Fibroblast of skin of right biceps (primary cell): ENCODE measurements at places on chromosomes 5 and 9.
A peak's percentile ranks its signal among the peaks of the same experiment; 100 is the strongest.

- DNase-seq: no peak
These were observed 15.0 kb downstream of the DOCK2 start for GRCh38 chr5:169652057-169652456.

GRCh38 chr9:106755736-106756135 lies 107.2 kb upstream of the ZNF462 start:
- no peak for DNase-seq

DNA sequence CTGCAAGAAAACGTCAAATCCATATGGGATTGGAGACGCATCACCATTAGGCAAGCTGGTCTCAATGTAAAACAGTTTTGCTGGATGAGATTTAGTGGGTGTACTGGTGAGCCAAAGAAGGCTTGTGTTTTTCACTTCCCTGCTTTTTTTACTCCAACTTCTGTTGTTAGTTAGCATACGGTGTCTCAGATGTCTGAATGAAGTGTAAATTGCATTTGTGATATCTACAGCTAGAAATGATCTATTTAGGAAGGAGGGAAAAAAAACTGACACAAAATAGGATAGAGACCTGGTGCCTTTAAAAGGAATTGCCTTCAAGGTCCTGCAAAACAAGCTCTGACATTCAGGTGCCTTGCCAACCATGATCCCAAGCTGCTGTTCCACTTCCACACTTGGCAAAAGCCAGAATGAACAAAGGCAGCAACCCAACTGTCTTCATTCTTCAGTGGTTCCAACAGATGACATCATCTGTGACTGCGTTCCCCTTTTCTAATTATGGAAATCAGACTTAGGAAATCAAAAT lies 104.2 kb upstream of the RAI14 start:
- peak; percentile 38 for DNase-seq

- DNase-seq: no peak
These were observed 106.1 kb upstream of the PRRC1 start for GRCh38 chr5:127411381-127411780.

DNA sequence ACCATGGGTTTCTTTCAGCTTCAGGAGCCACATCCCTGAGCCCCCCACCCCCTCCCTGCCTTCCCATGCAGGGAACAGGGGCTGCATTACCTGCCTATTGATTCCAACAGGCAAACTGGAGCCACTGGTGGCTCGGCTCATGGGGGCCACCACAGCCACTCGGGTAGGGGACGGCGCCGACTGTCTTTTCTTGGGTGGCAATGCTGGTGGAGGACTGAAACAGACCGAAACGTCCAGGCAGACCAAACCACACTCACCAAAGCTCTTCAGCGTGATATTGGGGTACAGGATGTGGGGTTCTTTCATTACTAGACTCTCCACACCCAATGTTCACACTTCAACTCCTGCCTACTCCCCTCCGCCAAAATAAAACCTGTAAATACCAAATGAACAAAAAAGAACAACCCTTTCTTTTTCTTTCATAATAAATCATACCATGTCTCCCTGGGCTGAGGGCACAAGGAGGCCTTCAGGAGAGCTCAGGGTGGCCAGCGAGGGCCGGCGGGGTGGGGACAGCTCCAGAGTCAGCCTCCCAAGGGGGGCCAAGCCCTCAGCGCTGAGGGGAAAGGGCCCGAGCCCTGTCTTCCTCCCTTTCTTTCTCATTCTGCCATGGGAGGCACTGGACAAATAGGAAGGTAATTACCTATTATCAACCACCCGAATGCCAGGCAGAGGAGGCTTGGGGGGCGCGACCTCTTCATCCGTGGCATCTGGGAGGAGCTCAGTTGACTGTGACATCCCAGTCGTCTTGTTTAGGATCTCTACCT lies 83.3 kb downstream of the PRRT1B start:
- no peak for DNase-seq

GRCh38 chr5:128413356-128413755 lies 124.7 kb downstream of the FBN2 start:
- DNase-seq: peak; percentile 36

DNA sequence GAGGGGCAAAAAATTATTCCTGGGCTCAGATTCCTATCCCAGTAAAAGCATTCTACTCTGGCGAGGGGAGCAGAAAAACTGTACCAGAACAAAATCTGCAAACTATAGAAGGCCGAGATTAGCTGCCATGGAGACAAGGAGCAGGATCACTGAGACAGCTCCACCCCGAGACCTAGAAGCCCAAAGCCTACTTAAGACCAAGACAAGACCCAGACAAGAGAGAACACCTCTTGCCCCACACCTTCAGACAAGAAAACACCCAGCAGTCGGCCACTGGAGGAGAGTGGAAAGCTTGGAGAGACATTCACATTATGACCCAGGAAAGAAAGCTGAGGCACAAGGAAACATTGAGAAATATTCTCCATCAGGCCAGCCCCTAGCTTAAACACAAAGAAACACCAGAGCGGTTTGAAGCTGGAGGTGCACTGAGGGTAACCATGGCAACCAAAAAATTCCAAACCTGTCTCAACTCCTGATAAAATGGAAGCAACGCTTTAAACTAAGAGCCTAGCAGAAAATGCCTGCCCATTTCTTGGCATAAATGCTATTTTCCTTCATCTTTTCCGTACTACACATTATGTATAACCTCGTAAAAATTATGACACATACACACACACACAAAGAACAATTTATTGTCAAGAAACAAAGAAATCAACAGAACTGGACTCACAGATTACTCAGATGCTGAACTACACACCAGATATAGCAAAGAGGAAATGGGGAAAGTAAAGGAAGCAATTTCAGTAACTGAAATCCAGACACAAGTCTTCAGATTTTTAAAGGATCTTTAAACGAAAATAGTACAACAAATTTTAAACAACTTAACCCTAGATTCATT lies 53.8 kb upstream of the FTMT start:
- no peak for DNase-seq

DNA sequence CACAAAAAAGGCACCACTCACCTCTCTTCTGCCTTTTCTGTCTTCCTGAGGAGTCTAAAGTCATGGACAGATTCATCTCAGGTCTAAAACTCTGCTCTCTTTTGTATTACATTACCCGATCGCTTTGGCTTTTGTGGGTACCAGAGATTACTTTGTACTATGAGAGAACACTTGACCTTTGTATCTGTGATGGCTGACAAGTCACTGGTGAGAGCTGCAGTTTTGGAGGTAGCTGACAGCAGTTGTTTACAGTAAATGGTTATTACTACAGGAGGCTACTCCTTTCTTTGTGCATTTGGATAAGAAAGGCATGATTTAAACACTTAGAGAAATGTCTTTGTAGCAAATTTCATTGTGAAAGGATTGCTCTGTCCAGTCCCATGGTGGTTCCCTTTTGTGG lies 307.3 kb downstream of the FBXL17 start:
- DNase-seq: no peak

DNA sequence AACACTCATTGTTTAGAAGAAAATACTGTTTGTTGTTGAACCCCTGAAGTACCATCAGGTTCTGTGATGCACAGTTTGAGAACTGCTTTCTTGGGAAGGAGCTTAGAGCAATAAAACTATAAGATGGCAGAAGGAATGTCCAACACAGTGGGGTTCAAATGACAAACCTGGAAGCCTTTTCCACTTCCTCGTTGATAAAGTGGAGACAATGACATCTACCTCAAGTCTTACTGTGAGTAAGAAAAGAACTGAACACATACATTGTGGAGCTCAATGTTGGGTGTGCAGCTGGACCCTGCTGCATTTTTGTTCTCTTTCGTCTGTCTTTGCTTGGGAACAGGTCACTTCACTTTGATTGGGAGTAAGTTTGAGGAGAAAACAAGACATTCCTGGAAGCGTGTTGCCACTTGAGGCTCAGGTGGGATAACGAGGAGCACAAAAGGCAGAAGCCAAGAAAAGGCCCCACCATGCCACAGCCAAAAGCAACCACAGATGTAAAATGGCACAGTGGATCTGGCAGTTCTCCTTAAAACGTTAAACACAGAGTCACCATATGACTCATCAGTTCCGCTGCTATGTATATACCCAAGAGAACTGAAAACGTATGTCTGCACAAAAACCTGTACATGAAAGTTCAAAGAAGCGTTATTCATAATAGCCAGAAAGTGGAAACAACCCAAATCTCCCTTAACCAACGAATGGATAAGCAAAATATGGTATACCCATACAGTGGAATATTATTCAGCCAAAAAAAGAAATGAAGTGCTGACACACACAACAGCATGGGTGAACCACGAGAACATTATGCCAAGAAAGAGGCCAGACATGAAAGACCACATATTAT lies 42.9 kb upstream of the SUB1 start:
- peak; percentile 74 for DNase-seq

DNA sequence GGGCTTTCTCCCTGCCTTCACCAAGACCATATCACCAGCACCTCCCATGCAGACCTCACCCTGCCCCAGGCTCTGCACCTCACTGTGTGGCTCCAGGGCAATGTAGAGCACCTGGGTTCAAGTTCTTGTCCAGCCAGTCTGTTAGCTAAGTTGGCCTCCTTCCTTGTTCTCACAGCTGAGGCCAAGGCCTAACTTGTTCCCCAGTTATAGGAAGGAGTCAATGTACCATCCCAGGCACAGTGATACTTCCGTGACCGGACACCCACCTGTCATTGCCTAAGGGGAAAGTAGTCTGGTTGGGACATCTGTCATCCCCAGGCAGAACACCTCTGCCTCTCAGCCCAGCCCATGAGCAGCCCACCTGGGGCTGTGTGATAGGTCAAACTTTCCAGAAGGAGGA lies 14.4 kb upstream of the ARAP3 start:
- DNase-seq: no peak

GRCh38 chr9:72772661-72773060 lies 180.2 kb downstream of the ALDH1A1 start:
- DNase-seq: no peak

DNA sequence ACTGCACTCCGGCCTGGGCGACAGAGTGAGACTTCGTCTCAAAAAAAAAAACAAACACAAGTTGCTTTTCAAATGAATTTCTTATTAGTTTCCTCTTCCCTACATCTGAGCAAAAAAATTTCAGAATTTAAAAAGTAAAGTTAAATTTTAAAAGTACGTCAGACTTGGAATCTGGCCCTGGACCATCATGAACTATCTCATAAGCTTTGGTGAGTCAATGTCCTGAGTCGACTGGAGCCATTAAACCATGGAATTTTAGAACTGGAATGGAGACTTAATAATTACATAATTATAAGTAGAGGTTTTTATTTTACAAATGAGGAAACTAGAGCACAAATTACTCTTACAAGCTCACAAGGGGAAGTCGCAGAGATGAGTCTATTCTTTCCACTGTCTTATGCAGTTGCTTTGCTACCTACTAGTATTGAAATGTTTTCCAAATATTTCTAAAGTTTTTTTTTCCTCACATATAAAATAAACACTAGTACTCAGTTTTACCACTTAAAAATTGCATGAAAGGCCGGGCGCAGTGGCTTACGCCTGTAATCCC lies 98.0 kb upstream of the ZNF608 start:
- no peak for DNase-seq

DNA sequence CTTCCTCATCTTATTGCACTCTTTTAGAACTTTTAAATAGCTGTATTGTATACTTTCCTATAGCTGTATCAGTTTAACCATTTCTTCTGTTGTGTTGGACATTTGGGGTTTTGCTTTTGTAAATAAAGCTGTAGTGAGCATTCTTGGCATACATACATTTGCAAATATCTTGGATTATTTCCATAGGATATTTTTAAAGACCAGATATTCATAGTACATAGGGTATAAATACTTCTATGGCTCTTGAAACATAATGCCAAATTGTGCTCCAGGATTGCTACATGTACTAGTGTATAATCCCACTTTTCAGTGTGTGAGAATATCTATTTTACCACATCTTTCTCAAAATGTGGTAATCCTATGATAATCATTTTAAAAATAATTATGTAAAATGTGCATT lies 51.2 kb downstream of the SCAMP1 start:
- no peak for DNase-seq

DNA sequence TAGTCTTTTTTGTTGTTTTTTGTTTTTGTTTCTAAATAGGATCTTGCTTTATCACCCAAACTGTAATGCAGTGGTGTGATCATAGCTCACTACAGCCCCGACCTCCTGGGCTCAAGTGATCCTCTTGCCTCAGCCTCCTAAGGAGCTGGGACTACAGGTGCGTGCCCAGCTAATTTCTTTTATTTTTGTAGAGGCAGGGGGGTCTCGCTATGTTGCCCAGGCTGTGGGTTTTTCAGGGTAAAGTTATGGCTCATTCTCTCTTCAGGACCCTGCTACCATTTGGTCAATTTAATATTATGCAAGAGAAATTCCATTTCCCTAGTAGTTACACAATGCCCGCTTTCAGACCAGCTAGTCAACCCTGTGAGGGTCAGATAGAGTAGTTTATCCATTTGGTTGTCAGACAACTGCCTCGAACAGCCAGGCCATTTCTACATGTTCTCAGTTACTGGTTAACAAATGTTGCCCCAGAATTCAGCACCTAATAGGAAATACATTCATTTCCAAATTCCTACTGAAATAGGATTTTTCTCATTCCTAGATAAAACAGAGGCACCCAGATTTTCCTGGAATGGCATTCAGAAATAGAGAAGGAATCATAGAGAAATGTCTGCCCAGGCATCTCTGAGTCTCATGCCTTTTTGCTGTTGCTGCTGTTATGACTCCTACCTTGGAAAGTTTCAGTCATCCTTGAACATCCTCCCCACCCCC lies 6.4 kb upstream of the GLIS3 start:
- peak; percentile 83 for DNase-seq

DNA sequence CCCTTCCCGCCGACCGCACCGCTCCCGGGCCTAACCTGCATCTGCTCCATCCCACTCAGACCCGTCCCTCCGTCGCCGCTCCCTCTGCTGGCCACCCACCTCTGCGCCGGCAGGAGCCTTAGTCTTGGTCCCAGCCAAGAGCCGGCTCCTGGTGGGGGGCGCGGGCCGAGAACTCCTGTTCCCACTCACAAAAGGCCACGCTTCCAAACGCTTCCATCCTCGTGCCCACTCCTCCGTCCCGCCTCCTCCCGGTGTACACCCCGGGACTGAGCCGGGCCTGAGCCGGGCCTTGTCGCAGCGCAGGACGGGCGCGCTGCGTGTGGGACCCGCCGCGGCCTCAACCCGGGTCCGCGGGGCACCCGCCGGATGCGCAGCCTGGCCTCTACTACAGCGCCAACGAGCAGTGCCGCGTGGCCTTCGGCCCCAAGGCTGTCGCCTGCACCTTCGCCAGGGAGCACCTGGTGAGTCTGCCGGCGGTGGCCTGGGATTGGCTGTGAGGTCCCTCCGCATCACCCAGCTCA lies 7.5 kb downstream of the ADAMTS13 start:
- DNase-seq: no peak

DNA sequence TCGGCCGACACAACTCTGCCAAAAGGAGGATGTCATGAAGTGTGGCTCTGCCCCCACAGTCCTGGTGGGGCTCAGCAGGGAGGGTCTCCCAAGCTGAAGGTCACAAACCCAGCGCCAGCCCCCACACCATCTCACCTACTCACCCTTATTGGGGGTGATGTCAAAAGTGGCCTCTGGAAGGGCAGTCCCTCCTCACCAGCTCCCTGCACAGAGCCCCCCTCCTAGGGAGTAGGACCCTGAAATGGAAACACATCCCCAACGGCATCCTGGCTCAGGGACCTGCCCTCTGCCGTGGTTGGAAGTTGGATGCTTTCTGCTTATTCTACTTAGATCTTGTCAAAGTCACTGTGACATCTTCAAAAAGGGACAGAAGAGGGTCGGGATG lies 89.5 kb downstream of the NSUN2 start:
- DNase-seq: no peak

GRCh38 chr5:51465165-51465564 lies 81.9 kb downstream of the ISL1 start:
- no peak for DNase-seq
